Activated naive CD8-positive, alpha-beta T cell treated with anti-CD3 and anti-CD28 coated beads, Interleukin-2, amount 10 ng/mL, durations not matched to agents 7 days and 5 days (primary cell): ENCODE measurements at places on chromosomes 1 and 21.

GRCh38 chr1:25170439-25170838, 61.9 kb downstream of the SYF2 start:
- DNase-seq = no peak

- DNase-seq = no peak
Observed at GRCh38 chr1:14267991-14268390, 330.5 kb upstream of the KAZN start.

DNA sequence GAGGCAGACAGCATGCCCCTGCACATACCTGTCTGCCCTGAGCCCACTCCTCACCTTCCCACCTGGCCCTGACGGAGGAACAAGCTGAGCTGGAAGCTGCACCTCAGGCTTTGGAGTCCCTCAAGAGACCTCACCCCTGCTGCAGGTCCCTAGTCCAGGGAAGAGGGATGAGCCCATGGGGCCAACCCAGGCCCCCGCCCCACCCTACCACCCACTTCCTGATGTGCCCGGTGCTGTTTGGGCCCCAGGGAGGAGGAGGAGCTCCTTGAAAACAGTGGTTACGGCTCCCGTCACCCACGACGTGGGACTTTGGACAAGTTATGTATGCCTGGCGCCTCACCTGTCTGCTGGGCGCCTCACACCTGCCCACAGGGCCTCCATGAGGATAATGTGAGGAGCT, 250.2 kb downstream of the NPHP4 start:
- DNase-seq = peak; percentile 13

DNA sequence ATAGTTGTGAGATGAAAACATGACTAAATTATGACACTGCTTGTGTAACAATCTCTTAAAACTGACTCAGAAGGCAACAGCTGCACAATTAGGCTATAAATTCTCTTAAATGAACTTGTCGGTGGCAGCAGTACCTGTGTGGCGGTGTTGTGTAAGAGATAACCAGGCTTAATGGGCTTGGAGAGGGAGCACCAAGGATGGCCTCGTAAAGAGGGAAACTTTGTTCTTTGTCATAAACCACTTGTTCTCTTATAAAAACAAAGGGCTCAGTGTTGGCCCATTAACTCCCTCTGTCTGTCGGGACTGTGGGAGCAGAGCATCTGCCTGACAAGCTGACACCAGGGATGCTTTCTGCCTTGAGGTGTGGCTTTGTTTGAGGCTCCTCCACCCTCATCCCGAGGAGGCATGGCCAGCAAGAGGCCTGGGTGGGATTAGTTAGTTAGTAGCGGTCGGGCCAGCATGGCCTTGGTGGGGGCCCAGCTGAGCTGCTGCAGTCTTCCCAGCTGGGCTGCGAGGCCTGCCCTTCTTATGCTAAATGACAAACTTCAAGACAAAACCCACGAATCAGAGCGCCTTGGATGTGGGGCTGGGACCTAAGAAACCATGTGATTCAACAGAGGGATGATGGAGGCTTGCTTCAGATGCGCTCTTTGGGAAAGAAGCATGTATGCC, 171.4 kb downstream of the CAMTA1 start:
- DNase-seq = no peak

DNA sequence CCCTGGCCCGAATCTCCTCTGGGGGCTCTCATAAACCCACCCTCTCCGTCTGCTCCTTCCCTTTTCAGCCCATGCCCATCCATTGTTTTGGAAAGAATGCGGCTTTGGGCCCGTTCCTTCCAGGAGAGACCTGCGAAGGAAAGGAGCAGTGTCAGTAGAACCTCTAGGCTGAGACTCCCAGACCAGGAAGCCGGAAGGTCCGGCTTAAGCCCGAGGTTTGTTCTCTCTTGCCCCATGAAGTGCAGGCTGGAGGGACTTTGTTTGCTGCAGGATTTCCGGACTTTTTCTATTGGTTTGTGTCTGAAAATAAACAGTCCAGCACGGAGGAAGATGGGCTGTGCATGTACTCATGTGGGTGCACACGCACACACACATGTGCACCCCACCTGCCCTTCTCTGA, 49.8 kb downstream of the ELK4 start:
- DNase-seq = no peak

DNA sequence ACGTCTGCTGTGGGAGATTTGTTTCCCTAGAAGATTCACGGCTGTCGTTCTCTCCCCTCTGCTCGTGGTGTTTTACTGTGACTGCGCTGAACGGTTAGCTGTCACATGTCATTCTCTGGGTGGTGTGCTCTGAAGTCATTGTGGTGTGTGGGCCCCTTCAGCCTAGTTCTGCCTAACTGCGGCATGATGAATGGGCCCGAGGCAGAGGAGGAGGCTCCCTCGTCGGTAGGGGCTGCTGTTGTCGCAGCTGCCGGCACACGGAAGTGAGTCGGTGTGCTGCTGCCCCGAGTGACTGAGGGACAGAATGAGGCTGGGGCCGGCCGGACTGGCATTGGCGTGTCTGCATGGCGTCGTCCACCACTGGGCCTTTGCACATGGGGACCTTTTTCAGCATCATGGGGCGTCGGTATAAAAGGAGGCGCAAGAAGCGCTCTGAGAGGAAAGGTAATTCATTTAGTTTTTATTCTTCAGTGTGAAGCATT, 77.9 kb downstream of the ADARB1 start:
- DNase-seq = peak; percentile 77

- no peak for DNase-seq
Observed at GRCh38 chr1:164614316-164614715, 55.3 kb downstream of the PBX1 start.

- no peak for DNase-seq
Observed at GRCh38 chr1:187262731-187263130, 434.0 kb downstream of the PLA2G4A start.

DNA sequence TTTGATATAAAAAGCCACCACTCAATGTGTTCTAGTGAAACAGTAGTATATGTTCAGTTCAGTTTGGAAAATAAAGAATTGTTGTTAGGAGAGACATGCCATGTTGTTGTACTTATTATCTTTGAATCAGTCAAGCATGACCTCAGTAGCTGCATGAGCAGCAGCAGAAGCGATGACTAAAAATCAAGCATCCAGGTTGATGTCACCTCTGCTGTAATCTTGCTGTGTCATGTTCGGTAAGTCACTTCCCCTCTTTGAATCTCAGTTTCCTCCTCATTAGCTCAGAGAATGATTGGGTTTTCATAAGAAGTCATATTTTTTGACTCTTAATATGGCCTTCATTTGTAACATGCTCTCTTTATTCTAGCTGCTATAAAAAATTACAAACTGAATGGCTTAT, 428.4 kb upstream of the B3GALT2 start:
- no peak for DNase-seq

- no peak for DNase-seq
Observed at GRCh38 chr1:205561501-205562203, 57.2 kb downstream of the CDK18 start.

DNA sequence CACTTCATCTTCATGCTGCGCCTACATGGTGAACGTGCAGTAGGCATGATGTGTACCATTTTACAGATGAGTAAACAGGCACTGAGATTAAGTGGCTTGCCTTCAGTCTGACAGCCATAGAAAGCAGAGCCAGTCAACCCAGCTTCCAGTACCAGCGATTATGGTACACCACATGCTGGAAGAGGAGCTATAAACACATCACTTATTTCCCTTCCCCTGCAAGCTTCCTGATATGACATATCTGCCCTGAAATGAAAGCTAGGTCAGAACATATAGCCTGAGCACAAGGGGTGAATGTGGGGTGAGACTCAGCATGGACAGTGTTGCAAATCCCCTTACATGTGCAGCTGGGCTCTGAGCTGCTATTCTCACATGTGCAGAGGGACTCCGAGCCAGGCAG, 33.8 kb upstream of the IL20 start:
- DNase-seq = no peak

DNA sequence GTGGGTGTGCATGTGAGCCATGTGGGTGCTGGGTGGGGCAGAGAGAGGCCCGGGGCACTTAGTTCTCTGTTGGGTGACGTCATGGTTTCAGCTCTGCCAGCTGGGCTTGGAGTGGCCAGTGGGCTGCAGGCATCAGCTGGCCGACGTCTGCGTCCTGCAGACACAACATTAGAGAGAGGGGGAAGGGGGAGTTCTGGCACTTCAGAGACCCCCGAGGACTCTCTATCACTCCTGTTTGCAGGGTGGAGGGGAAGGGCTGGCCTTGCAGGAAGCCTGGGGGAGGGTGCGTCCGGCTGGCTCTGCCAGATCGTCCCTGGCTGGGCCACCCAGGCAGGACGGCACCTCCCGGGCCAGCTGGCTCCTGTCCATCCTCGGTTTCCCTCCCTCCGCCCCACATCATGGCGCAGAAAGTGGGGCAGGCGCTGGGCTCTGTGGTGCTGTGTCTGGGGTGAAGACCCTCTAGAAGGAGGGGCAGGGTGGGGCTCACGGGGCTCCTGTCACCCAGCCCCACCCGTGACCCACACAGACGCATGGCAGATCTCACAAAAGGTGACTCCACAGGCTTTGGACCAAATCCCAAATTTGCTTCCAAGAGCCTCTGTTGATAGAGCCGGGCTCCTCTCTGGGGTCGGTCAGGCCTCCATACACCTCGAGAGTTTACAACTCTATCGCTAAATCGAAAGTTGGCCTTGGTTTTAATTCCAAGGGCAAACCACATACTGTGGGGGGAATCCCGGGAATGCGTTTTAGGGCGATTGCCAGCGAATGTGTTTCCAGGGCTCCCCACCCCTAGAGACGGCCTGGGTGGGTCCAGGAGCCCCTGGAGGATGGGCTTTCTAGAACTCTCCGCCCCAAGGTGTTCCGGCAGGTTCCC, 73.4 kb upstream of the TTC34 start:
- no peak for DNase-seq

DNA sequence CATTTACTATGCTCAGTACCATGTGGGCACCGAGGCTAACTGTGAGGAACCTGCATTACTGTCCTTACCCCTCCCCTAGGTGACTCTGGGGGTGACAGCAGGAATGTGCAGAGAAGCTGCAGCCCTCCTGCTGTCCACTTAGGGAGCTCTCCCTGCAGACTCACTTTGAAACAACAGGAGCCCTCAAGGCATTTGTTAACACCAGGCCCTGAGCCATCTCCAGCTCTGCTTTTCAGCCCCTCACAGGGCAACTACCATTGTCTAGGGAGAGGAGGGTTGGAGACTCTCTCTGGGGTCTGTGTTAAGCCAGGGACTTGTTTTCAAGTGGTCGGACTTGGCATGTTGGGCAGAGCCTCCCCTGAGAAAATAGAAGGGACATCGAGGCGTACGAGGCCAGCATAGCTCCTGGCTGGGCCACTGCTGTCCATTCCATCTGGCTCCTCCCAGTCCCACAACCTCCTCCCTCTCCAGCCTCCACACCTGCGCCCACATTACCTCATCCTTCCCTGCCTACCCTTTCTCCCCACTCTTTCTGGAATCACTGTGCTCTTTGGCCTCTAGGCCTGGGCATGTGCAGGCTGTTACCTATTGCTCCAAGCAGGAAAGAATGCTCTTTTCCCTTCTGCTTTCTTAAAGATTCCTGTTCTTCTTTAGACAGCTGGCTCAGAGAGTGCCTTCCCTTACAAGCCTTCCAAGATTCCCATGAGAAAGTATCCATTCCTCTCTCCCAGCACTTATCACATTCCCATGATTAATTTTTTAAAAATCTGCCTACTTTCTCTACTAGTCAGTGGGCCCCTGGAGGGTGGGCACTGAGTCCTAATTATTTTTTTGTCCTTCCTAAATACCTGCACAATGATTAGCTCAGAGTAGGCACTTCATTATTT, 102.7 kb upstream of the GCLM start:
- no peak for DNase-seq

DNA sequence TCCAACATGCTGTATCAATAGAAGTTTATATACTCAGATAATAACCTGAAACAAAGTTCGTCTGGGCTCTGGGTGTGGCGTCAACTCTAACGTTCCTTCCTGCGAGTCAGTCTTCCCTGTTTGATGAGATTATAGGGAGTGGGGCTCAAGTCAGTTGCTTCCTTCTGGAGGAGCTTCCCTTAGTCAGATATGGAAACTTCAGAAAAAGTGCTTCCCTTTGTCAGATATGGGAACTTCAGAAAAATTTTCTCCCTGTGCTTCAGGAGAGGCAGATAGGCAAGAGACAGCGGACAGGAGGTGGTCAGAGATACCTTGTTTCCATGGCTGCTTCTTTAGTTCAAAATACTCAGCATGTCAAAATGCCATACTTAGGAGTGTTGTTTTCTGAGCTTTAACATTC, 51.1 kb upstream of the PRDX6 start:
- DNase-seq = no peak

DNA sequence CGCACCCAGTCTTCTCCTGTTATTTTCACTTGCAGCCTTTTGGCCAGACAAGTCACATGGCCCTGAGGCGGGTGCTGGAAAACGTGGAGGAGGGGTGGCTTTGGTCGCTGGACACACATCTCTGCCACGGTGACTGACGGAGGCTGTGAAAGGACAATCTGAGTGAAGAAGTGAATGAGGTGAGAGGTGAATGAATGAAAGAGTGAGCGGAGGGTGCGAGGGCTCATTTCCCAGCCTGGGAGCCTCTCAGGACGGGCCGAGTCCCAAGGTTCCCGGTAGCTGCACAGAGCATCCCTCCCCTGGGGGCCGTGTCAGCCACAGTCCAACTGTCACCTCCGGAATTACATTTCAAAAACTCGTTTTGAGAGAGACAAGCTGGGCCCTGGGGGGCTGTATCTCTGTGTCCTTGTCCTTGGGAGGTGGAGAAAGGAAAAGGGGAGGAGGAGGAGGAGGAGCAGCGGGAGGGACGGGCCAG, 89.6 kb downstream of the UBIAD1 start:
- no peak for DNase-seq

GRCh38 chr1:187481581-187482148, 652.9 kb downstream of the PLA2G4A start:
- DNase-seq = no peak

DNA sequence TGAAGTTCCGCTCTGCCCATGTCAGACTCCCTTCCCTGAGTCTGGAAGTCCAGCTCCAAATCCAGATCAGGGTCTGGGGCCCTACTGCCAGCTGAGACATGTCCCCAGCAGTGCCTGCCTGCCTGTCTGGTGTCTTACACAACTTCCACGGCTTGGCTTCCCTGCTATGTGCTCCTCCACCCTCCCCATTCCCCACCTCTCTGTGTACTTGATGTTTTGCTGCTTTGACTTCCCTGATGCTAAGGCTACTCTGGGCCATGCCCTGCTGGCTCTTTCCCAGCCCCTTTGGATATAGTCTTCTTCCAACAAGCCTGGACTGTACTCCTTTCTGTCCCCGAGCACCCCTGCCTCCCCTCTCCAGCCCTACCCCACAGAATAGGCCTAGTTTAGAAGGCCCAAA, 7.3 kb downstream of the GJA5 start:
- DNase-seq = no peak

- DNase-seq = no peak
Observed at GRCh38 chr1:116502671-116503314, 68.0 kb downstream of the CD58 start.
